ENCODE measurements at places on chromosomes 6 and 20. TPM values are rescaled to one million over a fixed set of nuclear protein-coding genes. Genes with fewer than 3 reads are reported as not detected.

Gene DEFB132
- total RNA-seq = not detected

Gene SLC25A27
- 0.70 TPM for total RNA-seq

Gene LY6G5C
- total RNA-seq = 0.77 TPM

Gene PPP1R3G
- total RNA-seq = 1.6 TPM

Gene HLA-G
- 0.13 TPM for total RNA-seq

Gene MLIP
- total RNA-seq = not detected

Gene ENPP1
- total RNA-seq = 1.7 TPM

Gene ADAM33
- 0.06 TPM for total RNA-seq

Gene AGPAT4
- total RNA-seq = 5.5 TPM

Gene XKR7
- not detected for total RNA-seq

Gene PTCHD4
- total RNA-seq = not detected

Gene LAMA2
- 0.73 TPM for total RNA-seq

Gene LY6G6D
- total RNA-seq = not detected

Gene SIRPB2
- total RNA-seq = not detected

Gene TTBK1
- total RNA-seq = 0.03 TPM

Gene PRDM13
- 1.3 TPM for total RNA-seq

Gene F13A1
- total RNA-seq = not detected

Gene MAD2L1BP
- 38.0 TPM for total RNA-seq

Gene CLVS2
- total RNA-seq = not detected

Gene ARHGAP18
- 4.2 TPM for total RNA-seq

Gene FAM184A
- total RNA-seq = 0.07 TPM

Gene FBXL4
- 6.6 TPM for total RNA-seq

Gene CPXM1
- not detected for total RNA-seq

Gene C4B
- 0.56 TPM for total RNA-seq

Gene EEF1A1
- 8,059 TPM for total RNA-seq

Gene CDKAL1
- total RNA-seq = 3.0 TPM

Gene OVOL2
- 0.21 TPM for total RNA-seq

Gene CRISP2
- not detected for total RNA-seq

Gene TCF21
- total RNA-seq = 0.09 TPM
